Stimulated activated CD8-positive, alpha-beta memory T cell treated with anti-CD3 and anti-CD28 coated beads, Interleukin-15, amount 100 ng/mL, for 48 hours (primary cell): ENCODE measurements at places on chromosomes 5 and 9.

DNA sequence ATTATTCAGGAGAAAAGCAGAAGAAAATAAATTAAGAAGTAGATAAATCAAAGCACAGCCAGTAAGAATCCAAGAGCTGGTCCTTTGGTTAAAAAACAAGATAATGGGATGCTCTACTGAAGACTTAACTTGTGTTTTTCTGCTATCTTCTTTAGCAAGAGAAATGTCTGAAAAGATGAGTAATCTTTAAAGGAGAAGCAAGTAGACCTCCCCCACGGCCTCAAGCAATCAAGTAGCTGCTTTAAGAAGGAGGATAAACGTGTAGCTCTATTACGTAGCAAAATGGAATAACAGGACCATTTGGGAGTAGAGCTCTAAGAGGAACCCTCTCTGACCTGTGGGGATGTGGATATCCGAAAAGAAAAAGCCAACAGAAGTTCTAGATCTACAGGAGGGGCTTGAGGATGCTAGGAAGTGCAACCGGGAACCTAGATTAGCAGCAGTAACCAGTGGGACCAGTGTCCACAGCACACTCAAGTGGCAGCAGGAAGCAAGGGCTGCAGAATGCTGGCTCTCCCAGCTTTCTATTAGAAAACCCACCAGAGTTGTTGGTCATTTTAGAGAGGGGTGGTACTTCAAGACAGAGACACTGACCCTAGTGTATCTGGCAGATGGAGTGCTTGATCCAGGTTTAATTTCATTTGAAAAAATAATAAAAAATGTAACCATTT is 185.4 kb downstream of the GABBR2 start:
- DNase-seq = no peak

GRCh38 chr9:71975833-71976232 is 64.4 kb downstream of the C9orf85 start:
- no peak for DNase-seq

DNA sequence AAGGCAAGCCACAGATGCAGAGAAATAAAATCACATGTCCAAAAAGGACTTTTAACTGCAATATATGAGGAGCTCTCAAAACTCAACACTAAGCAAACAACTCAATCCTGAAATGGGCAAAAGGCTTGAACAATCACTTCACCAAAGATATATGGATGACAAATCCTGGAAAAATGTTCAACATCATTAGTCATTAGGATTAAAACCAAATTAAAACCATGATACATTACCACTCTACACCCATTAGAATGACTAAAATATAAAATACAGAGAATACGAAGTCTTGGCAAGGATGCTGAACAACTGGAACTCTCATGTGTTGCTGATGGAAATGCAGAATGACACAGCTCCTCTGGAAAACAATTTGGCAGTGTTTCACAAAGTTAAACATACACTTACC is 277.4 kb downstream of the TLE1 start:
- DNase-seq = no peak

DNA sequence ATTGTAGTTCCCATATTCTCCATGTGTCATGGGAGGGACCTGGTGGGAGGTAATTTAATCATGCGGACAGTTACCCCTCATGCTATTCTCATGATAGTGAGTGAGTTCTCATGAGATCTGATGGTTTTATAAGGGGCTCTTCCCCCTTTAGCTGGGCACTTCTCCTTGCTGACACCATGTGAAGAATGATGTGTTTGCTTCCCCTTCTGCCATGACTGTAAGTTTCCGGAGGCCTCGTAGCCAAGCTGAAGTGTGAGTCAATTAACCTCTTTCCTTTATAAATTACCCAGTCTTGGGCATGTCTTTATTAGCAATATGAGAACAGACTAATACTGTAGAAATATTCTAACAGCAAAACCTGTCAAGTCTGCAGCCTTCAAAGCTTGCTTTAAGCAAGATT is 293.2 kb downstream of the CTNND2 start:
- no peak for DNase-seq

- no peak for DNase-seq
These were observed 44.3 kb upstream of the COL5A1 start for GRCh38 chr9:134597041-134597913.

DNA sequence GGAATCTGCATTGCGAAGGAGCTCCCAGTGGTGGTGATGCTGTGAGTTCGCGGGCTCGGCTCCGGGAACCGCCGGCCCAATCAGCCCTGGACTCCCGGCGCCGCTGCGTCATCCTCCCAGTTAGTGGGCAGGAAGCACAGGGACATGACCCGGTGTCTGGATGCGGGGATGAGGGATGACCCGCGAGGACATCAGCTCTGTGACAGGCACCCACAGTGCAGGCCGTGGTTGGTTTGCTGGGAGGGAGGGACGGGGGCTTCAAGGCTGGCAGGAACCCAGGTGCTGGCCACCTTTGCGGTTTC is 996 bp downstream of the NXNL2 start:
- DNase-seq = no peak

DNA sequence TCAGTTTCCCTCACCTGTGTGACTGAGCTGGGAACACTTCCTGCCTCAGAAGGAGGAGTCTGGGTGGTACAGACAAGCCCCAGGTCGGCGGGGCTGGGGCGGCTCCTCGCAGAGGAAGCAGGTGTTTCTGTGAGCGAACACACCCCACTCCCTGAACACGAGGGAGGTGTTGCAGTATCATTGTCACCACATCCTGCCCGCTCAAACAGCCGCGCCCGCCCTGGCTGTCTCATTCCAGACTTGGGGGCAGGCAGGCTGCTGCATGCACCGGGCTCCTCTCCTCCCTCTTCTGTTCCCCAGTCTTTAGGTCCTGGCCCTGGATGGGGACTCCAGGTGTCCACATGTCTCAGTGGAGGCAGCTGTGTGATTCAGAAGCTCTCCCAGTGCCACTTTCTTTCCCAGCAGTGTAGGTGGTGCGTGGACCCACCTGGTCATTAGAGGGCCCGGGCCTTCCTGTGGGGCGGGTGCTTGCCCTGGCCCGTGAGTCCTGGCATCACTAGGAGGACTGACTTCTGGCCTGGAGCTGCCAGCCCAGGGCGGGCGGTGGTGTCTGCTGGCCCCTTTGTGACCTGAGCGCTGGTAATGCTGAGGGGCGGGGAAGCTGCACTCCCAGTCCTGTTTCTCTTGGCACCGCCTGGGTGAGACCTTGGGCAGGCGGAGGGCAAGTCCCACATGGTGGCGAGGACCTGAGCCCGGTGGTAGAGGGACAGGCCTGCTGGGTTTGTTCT is 18.3 kb upstream of the PHYHD1 start:
- peak; percentile 73 for DNase-seq

- peak; percentile 69 for DNase-seq
These were observed at the start of gene CIZ1 for GRCh38 chr9:128191406-128192046. TSS of gene CIZ1 (minus strand) at chr9:128191572. CDS start at chr9:128190857, 715 bp downstream.

GRCh38 chr9:76025286-76025685 is 134.8 kb downstream of the PCSK5 start:
- DNase-seq = no peak

DNA sequence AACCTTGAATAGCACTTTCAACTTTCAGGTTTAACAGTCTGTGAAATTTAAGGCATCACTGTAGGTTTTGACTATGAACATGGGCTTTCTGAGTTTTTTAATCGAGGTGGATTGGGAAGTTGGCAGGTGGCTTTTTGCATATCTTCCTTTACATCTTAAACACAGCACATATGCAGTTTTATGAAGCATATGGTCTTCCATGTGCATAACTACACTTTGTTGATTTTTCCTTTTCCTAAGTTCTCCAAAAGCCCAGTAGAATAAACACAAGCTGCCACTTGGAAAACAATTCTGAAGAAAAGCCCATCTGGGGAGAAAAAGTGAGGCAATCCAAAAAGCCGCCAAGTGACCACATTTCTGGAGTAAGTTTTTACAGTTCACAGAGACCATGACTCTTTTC is 236.5 kb upstream of the IL12B start:
- DNase-seq = no peak

GRCh38 chr9:91191411-91192380 is 170.0 kb downstream of the AUH start:
- no peak for DNase-seq

DNA sequence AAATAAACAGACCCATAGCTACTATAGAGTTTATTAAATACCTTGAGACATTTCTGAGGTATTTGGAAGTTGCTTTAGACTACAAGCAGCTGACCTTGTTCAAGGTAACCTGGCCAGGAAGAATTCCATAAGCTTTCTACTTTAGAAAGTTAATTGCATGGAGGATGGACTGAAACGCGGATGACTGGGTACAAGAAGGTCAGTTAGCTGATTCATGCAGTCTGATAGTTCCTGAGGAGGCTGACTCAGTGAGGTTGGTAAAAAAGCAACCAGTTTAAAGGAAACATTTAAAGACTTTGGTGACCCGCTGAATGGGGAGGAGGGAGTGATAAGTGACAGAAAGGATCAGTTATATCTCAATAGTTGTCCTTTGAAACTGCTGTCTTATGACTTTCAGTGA is 670.1 kb upstream of the CDH9 start:
- no peak for DNase-seq

- DNase-seq = peak; percentile 17
These were observed 984 bp downstream of the STXBP1 start for GRCh38 chr9:127612939-127613582.

GRCh38 chr9:3900673-3901318 is 375.0 kb upstream of the RFX3 start:
- no peak for DNase-seq

DNA sequence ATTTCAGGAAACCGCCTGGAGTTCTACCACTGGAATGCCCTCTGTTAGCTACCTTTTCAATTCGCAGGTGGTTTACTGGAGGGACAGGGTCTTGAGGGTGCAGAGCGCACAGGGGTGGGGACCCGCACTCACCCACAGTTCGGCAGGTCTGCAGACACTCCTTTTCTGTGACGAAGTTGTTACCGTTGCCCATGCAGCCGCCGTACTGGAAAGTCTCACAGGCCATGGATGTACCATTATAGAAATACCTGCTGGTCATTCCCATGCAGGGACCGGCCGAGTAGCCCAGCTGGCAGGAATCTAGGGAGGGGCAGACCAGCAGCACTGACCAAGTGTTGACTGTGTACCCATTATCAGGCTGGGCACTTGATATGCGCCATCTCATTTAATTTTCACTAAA is 16.8 kb downstream of the AMBP start:
- DNase-seq = no peak

- DNase-seq = no peak
These were observed 666.8 kb downstream of the ACTL7B start for GRCh38 chr9:108188976-108189375.

DNA sequence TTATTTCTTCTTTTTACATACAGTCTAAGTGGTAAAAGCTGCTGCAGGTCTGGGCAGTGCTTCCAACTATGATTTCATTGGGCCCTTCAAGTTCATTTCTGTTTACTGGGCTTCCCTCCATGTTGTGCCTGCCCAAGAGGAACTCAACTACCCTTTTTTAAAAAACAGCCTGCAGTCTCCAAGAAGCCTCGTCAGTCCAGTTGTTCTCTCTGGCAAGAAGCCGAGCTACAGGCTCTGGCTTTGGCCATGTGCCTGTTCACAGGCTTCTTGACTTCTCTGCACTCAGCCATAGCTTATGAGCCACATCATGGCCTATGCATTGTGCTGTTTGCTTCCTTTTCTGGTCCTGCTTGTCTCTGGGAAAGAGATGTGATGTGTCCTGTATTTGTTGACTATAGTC is 119.7 kb upstream of the PJA2 start:
- DNase-seq = no peak
